Activated gamma-delta T cell treated with anti-CD3 and anti-CD28 coated beads, Interleukin-2, amount 50 U/mL, for 16 hours (primary cell): ENCODE measurements at places on chromosomes 3 and 15.

DNA sequence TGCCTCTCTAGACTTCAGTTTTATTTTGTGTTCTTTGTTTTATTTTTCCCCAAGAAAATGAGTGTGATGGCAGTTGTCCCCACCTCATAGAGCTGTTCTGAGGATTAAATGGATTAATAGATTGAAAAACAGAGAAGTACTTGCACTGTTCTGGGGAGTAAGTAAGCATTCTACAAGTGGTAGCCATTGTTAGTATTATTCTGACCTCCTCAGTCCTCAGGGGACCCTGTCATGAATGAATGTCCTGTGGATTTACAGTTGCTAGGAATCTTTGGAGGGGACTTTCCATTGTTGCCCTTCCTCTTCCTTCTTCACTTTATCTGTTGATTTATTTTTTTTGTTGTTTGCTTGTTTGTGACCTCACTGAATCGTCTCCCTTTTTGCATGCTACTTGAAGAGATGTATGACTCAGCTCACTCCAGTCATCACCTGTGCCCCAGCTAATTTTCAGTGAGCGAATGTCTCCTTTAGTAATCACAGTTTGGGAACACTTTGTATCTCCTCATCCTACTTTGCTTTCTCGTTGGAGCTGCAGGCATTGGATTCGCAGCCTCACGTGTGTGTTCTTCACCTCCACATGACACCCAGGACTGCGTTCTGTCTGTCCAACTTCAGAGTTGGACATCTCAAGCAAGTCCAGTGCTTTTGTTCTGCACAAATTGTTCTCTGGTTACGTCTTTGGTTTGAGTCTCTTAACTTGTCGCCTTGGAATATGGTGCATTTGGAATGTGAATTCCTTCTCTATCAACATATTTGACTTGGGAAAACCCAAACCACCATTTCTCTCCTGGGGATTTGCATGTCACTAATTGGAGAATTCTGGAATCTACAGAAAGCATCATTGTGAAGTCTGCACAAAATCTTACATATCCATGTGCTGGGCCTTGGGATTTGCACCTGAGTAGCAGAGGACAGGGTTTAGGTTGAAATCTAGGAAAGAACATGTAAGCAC lies 54.5 kb downstream of the LRTM1 start:
- no peak for DNase-seq

GRCh38 chr3:119359476-119360326 lies 65.5 kb downstream of the ARHGAP31 start:
- no peak for DNase-seq

GRCh38 chr3:171251835-171252234 lies 208.4 kb downstream of the TNIK start:
- no peak for DNase-seq

DNA sequence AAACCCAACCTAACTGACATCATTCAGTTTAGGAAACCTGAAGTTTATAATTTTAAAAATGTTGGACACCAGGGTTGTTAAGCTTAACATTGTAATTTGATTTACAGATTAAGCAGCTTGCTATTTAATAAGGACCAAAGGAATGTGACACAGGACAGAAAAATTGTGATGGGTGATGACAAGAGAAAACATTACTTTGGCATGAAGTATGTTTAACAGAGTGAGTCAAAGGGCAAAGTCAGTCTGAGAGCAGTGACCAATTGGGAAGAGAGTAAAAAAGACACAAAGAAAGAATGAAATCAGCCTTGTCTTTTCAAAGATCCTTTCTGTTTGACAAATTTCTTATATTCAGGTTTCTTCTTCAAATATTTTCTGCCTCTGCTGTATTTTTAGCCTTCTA lies 1301.6 kb downstream of the SI start:
- DNase-seq: no peak

- DNase-seq: no peak
These were observed 130.1 kb upstream of the PRICKLE2 start for GRCh38 chr3:64355401-64355807.

GRCh38 chr15:75739791-75740190 lies 27.1 kb upstream of the CSPG4 start:
- no peak for DNase-seq

- no peak for DNase-seq
These were observed 115.5 kb upstream of the ALDH1A3 start for GRCh38 chr15:100763835-100764750.

- no peak for DNase-seq
These were observed 126.3 kb downstream of the FOXB1 start for GRCh38 chr15:60130398-60130797.

- DNase-seq: no peak
These were observed 234.3 kb downstream of the SHOX2 start for GRCh38 chr3:157871838-157872460.

DNA sequence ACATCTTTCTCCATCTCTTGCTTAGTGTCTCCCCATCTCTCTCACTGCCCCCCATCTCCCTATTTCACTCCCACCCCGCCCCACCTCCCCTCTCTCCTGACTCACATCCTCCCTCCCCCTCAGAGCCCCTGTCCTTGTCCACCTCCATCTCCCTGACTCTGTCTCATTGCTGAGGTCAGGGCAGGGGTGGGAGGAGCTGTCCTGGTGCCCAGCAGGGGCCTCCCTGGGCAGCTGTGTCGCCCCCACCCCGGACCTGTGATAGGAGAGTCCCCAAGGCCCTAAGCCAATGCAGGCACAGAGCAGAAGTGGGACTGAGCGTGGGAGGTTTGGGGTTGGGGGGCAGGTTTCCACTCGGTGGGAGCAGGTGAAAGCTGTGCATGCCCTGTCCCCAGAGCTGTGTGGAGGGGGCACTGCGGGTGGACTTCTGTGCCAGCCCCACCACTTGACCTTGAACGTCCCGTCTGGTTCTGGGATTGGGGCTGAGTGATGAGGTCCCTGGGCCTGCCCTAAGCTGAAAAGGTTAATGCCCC lies 210.8 kb downstream of the TBC1D2B start:
- no peak for DNase-seq

DNA sequence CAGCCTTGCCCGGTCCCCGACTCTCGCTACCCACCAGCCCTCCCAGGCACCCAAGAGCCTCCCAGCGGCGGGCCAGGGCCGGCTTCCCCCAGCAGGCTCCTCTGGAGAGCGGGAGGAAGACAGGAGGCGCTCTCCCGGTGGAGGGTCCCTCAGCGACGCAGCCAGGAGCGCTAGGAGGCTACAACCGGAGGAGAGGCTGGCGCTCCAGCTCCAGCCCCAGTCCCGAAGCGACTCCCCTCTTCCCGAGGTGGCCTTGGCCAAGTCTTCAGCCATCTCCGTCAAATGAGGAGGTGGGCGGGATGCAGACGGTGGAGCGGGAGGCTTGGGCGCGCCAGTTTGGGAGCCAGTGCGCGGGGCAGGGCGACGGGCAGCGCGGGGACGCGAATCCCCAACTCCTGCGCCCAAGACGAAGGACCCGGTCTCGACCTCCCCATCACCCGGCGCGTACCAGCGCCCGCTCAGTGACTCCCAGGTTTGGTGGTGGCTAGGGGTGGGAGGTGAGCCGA lies 722 bp downstream of the CHRNA3 start:
- no peak for DNase-seq

- DNase-seq: peak; percentile 19
These were observed 51.7 kb downstream of the ARNT2 start for GRCh38 chr15:80455668-80456442.

DNA sequence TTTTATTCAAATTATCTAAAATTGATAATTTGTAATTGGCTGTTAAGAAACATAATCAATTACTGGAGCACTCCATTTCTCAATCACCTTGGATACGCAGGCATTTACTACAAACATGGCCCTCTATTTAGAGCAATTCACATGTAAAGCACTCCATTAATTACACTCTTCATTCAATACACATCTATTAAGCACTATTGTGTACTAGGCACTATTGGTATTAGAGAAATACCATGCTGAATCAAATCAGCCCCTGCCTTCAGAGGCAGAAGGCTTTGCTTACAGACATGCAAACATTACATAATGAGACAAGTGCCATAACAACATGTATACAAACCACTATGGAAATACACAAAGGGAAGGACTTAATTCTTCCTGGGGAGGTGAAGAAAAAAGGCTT lies 69.1 kb downstream of the PEAK1 start:
- no peak for DNase-seq

DNA sequence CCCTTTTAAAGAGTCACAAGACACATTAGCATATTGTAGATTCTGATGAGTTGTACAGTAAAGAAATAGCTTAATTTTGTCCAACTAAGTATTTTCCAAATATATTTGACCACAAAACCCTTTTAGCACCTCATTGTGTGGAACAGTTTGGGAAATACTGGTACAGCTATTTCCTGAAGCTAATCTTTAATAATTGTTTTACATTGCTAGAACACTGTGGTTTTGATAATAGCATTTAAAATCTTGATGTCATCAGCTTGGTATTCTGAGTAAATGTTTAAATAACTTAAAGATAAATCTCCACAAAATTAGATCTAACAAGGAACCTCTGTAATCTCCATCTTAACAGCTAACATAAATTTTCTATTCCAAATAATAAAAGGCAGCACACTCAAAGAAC lies 140.0 kb upstream of the MLF1 start:
- no peak for DNase-seq

- DNase-seq: peak; percentile 15
These were observed 1028.2 kb downstream of the MCTP2 start for GRCh38 chr15:95259513-95259912.

DNA sequence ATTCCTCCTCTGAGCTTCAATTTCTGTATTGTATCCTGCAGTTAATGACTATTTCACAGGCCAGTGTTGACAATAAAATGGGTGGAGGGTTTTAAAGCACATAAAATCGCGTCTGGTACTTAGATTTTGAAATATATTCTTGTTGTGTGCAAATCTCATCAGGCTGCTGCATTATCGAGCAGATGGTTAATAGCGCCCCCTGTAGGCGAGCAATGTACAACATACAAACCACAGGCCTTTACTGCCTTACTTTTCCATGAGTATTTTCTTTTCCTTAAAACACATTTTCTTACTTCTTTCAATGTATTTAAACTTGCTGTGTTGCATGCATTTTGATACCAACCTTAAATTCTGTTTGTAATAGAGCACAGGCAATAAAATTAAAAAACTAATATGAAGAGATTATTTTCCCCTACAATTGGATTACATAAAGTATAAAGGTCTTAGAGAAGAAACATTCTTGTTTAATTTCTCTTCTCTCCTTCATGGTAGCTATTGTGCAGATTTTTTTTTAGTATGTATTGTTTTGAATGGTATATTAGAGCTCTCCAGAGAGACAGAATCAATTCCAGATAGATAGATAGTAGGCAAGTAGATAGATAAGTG lies 608.4 kb downstream of the CADM2 start:
- no peak for DNase-seq

- DNase-seq: no peak
These were observed 37.5 kb downstream of the EPHB1 start for GRCh38 chr3:134832585-134832984.

DNA sequence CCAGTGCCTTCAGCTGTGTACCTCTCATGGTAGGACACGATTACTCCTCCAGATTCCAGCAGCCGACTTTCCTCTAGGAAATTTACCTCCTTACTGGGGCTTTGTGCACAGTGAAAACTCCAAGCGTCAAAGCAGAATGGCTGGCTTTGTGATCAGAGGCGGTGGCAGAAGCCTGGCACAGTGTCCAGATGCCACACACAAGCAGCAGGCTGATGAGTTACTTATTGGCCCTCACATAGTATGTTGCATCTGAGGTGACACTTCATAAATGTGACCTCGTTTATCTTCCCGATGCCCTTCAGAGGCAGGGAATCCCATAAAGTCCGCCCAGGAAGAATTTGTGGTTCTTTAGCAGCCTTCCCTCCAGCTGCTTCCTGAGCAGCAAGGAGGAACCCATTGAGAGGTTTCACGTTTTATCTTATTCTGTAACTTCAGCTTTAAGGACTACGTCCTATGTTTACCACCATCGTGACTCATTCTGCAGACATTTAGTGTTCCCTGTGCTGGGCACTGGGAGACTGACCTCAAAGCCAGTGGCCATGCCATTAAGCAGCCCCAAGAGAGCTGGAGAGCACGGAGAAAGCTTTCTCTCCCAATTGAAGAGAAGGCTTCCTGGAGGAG lies 107.1 kb upstream of the C15orf61 start:
- DNase-seq: no peak

DNA sequence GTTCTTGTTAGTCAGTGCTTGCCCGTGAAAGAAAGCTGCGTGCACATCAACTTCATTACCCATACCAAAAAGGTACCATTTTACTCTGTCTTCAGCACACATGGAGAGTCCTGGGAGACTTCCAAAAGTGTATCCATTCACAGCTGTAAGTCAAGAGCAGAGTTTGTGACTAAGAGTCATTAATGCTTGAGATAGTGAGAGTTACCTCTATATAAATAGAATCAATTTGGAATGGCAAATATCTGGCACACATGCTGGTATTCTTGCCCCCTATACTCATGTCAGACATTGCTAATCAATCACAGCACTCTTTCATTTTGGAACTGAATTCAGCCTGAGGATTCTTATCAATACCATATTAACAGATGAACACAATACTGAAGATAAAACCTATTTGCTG lies 14.2 kb downstream of the CP start:
- DNase-seq: no peak

DNA sequence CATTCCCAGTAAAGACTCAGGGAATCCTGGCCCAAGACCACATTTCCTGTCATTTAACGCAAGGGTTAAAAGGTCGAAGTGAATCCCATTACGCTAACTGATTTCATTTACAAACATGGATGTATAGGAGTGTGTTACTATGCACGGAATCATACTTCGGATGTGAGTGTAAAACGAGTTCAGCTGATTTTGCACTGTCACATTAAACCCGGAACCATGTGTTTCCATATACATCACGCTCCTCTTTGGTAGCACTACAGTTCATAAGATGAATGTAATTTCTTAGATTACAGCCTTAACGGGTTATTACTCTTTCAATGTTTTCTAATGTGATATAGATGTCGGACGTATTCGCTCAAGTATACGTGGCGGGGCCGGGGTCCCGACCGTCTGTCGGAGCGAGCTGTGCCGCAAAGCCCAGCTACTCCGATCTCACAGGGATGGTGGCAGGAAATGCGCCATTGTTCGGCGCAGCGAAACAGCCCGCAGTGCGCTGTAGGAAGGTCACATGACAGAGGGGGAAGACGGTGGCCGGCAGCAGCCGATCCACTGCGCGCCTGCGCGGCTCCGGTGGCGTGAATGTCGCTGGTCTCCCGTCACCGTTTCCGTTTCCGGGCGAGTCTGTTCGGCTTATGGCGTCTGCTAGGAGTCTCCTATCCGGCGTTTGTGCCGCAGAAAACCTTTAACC lies 97.3 kb downstream of the NPAP1 start:
- peak; percentile 24 for DNase-seq

DNA sequence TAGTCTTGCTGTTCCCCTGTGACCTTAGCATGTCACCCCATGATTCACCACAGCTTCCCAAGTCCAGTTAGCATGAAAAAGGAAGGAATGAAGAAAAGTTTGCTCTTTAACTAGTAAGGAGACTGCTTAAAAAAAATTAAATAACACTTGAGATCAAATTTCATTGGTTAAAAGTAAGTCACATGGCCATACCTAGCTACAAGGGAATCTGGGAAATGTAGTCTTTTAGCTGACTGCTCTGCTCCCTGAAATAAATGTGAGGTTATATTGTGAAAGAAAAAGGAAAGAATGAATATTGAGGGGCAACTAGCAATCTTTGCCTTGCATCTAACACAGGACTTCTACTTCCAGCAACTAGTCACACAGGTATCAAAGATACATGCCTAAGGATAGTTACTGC lies 84.7 kb upstream of the LRRN1 start:
- DNase-seq: no peak

- DNase-seq: no peak
These were observed 7.5 kb upstream of the PCSK6 start for GRCh38 chr15:101497017-101497416.
